Regular cardiac myocyte (primary cell): ENCODE measurements at places on chromosomes 5 and 9. TPM values are rescaled to one million over a fixed set of nuclear protein-coding genes. Genes with fewer than 3 reads are reported as not detected.

ACSL6 gene
- total RNA-seq, result under 0.01 TPM in 1 of 2 replicates, not detected in the other

INSL6 gene
- not detected in 2 replicates for total RNA-seq

PCDHB13 gene
- 0.19 and 1.1 TPM in 2 replicates for total RNA-seq

SLC34A1 gene
- total RNA-seq, result not detected in 2 replicates

TRMO gene
- 10.7 and 17.3 TPM in 2 replicates for total RNA-seq

PHF19 gene
- total RNA-seq, result 16.6 and 55.2 TPM in 2 replicates

RBM18 gene
- 9.0 and 9.8 TPM in 2 replicates for total RNA-seq

PCDHGA11 gene
- total RNA-seq, result 3.1 and 4.5 TPM in 2 replicates

SPINK7 gene
- total RNA-seq, result not detected in 2 replicates

SOHLH1 gene
- not detected in 2 replicates for total RNA-seq

PDZD2 gene
- total RNA-seq, result 0.28 and 0.58 TPM in 2 replicates

MUSK gene
- 0.19 and 0.56 TPM in 2 replicates for total RNA-seq

ATOX1 gene
- 71.0 and 111 TPM in 2 replicates for total RNA-seq

AHRR gene
- 19.4 and 26.5 TPM in 2 replicates for total RNA-seq

SELENOP gene
- total RNA-seq, result 4.8 and 37.2 TPM in 2 replicates

SLC4A9 gene
- under 0.01 TPM in 1 of 2 replicates, not detected in the other for total RNA-seq

GNAQ gene
- total RNA-seq, result 24.9 and 37.8 TPM in 2 replicates

HBEGF gene
- 5.6 and 32.6 TPM in 2 replicates for total RNA-seq

NKD2 gene
- total RNA-seq, result 1.2 and 9.3 TPM in 2 replicates

CFAP157 gene
- total RNA-seq, result 0.28 TPM in 1 of 2 replicates, not detected in the other

PMPCA gene
- total RNA-seq, result 36.6 and 67.9 TPM in 2 replicates
